ENCODE measurements at places on chromosomes 1 and 21.

- no peak for DNase-seq
These were observed 88.7 kb upstream of the IFFO2 start for GRCh38 chr1:19044975-19045831.

DNA sequence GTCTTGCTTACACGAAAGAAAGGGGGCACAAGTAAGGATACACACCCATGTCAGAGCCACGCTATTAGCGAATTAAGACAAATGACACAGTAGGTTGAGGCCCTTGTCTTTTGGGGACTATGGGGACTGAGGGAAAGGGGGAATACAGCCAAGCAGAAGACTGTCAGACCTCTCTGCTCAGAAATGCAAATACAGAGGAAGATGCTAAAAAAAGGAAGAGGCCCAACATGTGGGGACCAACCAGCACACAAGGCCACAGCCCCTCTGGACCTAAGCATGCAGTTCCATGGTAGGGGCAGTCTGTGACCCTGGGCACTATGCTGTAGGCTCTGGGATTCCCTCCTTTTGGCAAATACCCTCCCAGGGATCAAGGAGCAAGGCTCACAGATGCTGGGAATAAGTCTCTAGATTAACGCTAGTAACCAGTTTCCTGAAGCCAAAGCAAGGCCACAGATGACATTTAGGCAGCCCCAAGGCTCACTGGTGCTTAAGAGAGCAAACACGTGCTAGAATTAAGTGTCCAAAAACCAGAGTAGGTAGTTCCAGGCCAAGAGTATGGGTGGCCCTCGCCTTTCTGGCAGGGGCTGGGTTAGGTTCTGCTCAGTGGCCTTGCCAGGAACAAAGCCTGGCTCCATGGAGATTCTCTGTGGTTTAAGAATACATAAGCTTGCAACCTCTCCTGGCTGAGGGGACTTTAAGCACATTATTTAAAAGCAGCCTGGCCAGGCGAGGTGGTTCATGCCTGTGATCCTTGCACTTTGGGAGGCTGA is 38.2 kb downstream of the RABIF start:
- DNase-seq: no peak

DNA sequence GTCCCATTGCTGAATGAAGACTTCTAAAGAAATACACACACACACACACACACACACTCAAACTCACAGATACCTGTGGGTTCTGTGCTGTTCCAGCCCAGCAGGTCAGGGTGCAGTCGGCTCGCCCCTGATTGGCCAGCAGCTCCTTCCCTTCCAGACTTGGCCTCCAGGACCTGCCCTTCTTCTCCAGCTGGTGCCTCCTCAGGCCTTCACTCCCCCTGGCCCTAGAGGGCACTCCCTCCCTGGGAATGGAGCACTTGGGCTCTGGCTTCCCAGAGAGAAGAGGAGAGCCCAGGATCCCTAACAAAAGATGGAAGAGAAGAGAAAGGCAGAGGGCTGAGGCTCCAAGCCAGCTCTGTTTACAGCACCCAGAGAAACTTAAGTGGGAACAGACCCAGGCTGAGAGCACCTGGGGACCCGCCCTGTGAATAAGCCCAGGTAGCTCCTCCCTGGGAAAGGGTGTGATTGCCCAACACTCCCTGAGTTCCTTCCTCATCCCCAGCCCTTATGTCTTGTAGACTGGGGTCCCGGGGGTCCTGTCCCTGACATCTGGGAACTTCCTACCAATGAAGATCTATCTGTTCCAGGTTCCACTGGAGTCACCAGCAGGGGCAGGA is at the start of gene PGLYRP3:
Gene PGLYRP3 (minus strand): TSS at position 383 of the 617 bp plus-strand sequence. CDS start 2,287 bp downstream, outside the sequence.
- peak; percentile 21 for DNase-seq

- no peak for DNase-seq
These were observed 32.6 kb upstream of the EDN2 start for GRCh38 chr1:41517062-41517438.

- DNase-seq: no peak
These were observed 40.7 kb downstream of the TRAPPC10 start for GRCh38 chr21:44052830-44053226.

DNA sequence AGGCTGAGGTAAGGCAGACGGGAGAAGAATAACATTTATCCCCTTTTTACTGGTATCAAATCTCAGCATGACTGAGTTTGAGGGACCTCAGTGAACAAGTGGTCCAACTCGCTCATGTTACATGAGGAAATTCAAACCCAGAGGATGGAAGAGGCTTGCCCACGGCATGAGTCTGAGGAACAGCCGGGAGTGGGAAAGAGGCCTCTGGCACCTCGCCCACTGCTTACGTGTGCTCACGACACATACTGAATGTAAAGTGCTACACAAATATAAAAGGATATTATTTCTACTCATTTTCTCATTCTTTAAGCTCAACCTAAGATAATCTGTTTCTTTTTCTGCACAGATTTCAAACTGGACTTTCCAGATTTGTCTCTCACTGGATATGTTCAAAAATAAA is 14.7 kb downstream of the BEND5 start:
- DNase-seq: no peak

DNA sequence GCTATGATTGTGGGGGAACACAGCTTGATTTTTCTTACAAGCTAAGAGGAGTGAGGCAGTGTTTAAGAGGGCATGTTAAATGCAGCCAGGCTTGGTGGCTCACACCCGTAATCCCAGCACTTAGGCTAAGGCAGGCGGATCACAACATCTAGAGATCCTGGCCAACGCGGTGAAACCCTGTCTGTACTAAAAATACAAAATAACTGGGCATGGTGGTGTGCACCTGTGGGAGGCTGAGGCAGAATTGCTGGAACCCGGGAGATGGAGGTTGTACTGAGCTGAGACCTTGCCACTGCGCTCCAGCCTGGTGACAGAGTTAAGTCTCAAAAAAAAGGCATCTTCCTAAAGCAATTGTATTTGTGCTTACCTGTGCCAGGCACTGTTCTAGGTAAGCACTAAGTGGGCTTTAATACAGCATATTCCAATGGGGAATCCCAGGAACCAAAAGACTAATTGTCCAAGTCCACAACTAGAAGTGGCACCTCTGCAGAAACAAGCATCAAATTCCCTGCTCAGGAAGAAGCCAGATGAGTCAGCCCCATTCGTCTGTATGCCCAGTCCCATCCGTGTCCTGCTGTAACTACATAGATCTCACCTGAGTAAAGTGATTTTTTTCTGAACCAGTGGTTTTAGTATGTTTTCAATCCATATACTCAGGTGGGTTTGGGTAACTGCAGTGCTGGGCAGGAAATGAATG is 4.6 kb downstream of the RCC1 start:
- peak; percentile 68 for DNase-seq

- DNase-seq: no peak
These were observed 39.6 kb downstream of the PDE4B start for GRCh38 chr1:65832296-65832695.
